Nephron progenitor cell (in vitro differentiated cells): ENCODE measurements at places on chromosomes 7 and 10.
A peak's percentile ranks its signal among the peaks of the same experiment; 100 is the strongest.

GRCh38 chr10:97687785-97688781 lies 1.0 kb upstream of the AVPI1 start:
- no peak for DNase-seq

- DNase-seq, result no peak
Measured at GRCh38 chr10:49053053-49053997, 62.0 kb downstream of the VSTM4 start.

GRCh38 chr10:4315551-4315950 lies 510.5 kb upstream of the AKR1E2 start:
- no peak for DNase-seq

- no peak for DNase-seq
Measured at GRCh38 chr10:130990486-130990885, 321.0 kb downstream of the TCERG1L start.

- no peak for DNase-seq
Measured at GRCh38 chr10:95314192-95314918, 23.6 kb upstream of the PDLIM1 start.

- DNase-seq, result no peak
Measured at GRCh38 chr10:20369863-20370736, 527.0 kb downstream of the NEBL start.

- peak; percentile 78 for DNase-seq
Measured at GRCh38 chr7:13989126-13989948, at the start of gene ETV1. Gene ETV1, minus strand, starts transcription at chr7:13989666. Its CDS starts 614 bp downstream, at chr7:13989052.

GRCh38 chr10:22760025-22760424 lies 45.6 kb upstream of the PIP4K2A start:
- no peak for DNase-seq

GRCh38 chr10:125038637-125039036 lies 96.7 kb downstream of the ZRANB1 start:
- no peak for DNase-seq

DNA sequence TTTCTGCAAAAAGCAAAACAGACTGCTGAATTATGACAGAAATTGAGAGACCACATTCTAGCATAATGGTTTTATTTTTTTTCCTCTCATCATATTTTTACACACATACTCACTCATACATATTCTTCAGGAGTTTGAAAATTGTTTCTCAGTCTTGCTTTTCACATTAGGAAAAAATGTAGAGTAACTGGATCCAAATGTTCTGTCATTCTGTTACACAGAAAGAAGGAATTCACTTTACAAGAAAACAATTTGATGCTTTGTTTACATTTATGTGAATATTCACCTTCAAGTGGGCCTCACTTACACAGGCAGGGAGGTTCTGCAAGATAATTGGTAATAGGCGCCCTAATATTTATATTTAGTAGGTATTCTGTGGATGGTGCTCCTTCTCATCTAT lies 82.0 kb downstream of the ARL4A start:
- no peak for DNase-seq

- no peak for DNase-seq
Measured at GRCh38 chr7:155724327-155725005, 80.0 kb downstream of the RBM33 start.

- no peak for DNase-seq
Measured at GRCh38 chr7:114150689-114151088, 231.9 kb upstream of the PPP1R3A start.

DNA sequence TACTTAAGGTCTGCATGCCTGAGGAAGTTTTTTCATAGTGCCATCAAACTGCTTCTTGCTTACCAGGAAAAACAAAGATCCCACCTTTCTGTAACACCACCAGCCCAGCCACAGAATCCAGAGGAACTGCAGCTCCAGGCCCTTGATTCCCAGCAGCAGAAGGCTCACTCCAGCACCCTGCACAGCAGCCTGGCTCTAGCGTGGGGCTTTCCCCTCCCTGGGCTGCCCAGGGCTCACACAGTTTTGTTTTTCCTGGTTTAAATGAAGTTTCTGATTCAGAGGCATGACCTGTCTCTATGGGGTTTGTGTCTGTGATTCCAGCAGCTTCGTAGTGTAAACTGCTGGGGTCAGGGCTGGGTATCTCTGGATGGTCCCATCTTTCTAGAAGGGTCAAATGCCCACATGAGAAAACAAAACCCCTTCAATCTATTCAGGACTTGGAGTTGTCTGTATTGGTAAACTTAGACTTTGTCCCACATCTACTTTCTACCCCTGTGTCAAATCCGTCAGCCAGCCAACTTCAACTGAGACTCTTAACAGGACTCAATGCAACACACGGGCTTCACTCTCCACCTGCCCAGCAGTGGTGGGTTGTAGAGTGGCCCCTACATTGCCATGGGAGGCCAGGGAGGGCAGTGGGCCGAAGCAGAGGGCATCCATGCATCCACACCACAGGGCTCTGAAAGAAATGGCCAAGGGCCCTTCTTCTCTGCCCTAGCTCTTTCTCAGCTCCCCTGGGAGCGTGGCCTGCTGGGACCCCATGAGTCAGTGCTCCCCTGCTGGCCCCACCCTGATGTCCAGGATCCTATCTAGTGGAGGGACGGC lies 73.6 kb downstream of the ATXN7L1 start:
- no peak for DNase-seq

DNA sequence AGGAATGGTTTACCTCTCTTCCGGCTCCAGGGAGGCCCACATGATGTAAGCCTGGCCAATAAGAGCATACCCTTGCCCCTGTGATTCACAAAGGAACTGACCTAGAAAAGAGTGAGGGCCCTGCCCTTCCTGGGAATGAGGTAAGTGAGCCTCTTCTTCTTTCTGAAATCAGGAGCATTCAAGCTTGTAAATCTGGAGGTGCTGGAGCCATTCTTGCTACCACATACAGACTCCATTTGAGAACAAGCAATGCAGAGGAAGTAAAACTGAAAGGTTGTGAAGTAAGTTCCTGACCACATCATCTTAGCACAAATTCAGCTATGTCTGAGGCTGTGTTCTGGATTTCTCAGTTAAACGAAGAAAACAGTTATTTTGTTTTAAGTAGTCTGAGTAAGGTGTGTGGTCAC lies 132.2 kb downstream of the CD36 start:
- DNase-seq, result no peak
